ENCODE measurements at places on chromosomes 16 and 17.

DNA sequence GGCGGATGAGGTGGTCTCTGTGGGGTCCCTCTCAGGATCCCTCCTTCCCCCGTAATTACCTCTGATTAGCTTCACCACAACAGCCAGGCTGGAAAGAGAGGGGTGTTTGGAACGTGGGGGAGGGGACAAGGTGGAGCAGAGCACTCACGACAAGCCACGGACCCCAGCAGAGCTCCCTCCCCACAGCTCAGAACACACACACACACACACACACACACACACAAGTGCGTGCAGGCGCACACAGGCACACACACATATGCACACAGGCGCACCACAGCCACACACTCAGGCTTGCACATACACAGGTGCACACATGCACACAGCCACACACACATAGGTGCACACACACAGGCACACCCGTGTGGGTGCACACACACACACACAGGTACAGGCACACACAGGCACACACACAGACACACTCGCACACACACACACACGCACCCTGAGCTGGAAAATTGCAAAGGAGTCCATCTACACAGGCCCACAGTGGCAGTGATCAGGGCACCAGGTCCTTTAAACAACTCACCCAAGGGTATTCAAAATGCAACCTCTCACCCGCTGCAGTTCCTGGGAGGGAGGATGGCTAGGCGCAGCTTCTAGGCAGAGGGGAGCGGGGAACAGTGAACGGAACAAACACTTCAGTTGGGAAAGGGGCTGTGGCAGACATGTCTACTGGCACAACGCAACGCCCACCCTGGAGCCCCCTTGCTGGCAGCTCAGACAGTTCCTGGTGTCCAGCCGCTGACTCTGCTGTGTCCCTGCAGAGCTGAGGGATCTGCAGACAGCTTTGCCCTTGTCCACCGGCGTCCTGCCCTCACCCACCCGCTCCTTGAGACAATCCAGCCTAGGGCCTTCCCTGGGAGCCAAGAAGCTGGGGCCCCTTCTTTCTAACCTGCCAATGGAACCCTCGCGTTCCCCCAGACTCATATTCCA, 59.9 kb upstream of the DLX4 start:
- DNase-seq, result no peak

- peak; percentile 15 for DNase-seq
These were observed 17.7 kb downstream of the NLRC5 start for GRCh38 chr16:57007050-57007449.

DNA sequence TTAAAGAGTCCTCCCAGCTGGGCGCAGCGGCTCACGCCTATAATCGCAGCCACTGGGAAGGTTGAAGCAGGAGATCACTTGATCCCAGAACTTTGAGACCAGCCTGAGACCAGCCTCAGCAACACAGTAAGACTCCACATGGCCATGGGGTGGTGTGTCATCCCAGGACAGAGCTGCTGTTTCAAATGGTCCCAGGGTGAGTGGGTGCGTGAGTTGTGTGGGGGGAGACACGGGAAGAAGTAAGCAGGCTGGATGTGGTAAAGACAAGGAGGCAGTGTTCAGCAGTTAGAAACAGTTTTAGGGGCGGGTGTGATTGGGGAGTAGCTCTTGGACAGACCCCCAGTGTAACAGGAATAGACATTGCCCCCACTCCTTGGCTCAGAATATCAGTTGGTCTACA, 3.8 kb downstream of the SHPK start:
- DNase-seq, result no peak

GRCh38 chr17:28545141-28545503, 7.3 kb downstream of the UNC119 start:
- DNase-seq, result no peak

DNA sequence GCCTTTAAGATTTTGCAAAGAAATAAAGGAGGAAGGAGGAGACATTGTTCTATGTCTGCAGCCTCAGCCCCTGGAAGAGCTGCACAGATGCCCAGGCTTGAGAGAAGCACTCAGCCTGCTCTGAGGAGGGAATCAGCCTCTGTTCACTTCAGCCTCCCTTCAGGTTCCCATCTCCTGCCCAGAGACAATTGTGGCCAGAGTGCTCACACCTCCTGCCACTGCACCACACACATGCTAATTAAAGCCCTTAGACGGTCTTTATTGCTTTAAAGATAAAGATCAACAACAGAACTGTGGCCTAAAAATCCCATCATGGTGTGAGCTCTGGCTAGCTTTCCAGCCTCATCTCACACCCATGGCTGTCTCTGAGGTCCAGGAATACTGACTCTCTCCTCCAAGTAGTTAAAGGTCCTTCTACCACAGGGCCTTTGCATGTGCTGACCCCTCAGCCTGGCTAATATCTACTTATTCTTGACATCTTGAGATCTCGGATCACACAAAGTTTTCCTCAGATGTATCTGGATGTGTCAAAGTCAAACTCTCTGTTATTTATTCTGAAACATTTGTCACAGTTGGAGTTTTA, 33.8 kb downstream of the CHD9NB start:
- DNase-seq, result no peak

DNA sequence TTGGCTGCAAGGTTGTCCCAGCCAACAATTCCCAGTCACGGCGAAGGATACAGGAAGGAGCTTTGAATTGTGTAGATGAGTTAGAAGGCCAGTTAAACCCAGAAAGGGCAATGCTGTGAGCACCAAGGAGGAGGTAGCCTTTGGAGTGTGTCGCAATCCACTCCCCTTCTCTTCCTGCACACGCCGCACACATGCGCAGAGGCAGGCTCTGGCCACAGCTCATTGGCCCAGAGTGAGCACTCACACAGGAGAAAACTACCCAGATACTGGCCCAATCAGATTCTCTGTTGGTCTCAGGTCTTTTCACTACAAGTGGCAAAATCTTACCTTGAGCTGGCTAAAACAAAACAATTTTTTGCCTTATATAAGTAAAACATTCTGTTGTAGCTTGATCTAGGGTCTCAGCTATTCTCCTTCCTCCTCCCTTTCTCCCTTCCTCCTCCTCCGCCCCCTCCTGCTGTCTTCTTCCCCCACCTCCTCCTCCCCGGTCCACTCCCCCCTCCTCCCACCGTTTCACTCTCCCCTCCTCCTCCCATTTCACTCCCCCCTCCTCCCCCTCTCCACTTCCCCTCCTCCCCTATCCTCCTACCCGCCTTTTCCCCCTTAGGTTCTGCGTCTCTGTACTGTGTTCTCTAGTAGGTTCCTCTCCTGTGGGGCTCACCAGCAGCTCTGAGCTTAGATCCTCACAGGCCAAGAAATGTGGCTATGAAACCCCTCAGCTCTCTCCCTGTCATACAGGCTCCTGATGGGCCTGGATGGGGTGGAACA, 344.9 kb downstream of the CPPED1 start:
- no peak for DNase-seq

DNA sequence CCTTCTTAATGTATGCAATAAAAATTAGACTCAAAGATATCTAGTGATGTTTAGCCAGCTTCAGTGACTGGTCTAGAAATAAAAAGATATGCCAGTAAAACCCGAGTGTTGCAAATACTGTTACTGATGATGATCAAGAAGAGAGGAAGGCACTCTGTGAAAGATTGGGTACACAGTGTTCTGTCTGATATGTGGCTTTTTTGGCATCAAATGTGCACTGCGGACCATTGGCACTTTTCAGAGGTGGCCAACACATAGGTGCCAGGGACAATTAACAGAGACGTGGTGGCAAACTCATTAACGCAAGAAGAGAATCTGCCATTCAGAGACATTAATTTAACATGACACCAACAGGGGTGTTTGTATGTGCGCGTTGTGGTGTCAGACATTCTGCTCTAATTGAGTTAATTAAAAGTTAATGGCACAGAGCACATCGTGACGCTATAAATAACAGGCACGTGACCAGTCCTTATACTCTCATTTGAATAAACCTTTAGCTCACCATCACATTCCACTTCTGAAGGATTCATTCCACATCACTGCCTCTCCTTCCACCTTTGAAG, 549.3 kb upstream of the HSBP1 start:
- no peak for DNase-seq
